Activated CD8-positive, alpha-beta memory T cell treated with anti-CD3 and anti-CD28 coated beads for 1 hour (primary cell): ENCODE measurements at places on chromosomes 12 and 14.

DNA sequence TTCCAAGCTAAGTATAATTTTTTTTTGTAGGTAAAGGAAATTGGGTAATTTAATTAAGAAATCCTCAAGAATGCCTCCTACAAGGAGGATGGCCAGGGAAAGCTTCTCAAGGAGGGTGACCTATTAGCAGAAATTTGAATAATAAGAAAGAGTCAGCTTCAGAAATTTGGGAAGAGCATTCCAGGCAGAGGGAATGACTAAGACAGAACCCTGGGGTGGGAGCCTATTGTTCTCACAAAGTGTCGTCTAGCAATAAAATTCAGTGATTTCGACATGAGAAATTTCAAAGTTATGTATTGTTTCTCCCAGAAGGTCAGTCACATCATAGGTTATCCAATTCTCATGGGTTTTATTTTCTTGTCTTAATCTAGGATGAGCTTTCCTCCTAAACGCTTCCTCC is 1168.4 kb downstream of the AACS start:
- no peak for DNase-seq

- no peak for DNase-seq
Measured at GRCh38 chr12:92496790-92497189, 206.0 kb upstream of the PLEKHG7 start.

- DNase-seq: no peak
Measured at GRCh38 chr14:104215706-104216334, 77.4 kb downstream of the KIF26A start.

DNA sequence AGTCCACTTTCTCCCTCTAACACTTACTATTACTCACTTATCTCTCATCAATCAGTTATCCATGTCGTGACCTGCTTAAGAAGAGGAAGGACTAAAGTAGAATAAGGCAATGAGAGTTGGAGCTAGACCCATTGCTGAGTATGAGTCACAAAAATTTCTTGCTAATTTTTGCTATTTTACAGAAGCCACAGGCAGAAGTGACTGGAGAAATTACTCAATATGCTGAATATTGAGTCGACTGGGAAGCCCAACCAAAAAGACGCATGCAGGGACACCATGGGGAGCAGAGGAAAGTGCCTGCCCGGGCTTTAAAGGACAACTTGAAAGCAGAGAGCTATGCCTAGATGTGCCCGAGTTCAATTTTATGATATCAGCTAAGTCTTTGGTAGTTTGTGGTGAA is 115.4 kb upstream of the FOXG1 start:
- no peak for DNase-seq

GRCh38 chr12:77352946-77353345 is 287.6 kb upstream of the E2F7 start:
- DNase-seq: no peak

- no peak for DNase-seq
Measured at GRCh38 chr12:41907550-41907949, 237.1 kb downstream of the GXYLT1 start.

GRCh38 chr14:79534703-79535353 is 676.5 kb downstream of the DIO2 start:
- DNase-seq: no peak

- DNase-seq: no peak
Measured at GRCh38 chr12:19206493-19207077, 77.1 kb downstream of the PLEKHA5 start.

DNA sequence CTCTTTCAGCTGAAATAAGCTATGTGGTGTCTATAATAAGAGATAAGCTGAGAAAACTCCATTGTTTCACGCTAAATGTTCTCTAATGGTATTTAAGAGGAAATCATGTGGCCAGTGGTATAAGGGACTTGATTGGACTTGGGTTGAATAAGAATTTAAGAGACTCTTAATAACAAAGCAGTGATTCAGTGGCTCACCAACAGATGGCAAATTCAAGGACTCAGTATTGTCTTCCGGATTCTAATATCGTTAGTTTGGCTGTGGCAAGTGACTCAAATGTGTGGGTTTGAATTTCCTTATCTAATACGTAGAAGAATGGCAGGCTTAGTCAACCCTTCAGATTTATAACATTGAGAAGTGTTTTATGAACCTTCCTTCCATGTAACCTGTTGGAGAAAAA is 49.1 kb upstream of the KCNH3 start:
- DNase-seq: no peak

DNA sequence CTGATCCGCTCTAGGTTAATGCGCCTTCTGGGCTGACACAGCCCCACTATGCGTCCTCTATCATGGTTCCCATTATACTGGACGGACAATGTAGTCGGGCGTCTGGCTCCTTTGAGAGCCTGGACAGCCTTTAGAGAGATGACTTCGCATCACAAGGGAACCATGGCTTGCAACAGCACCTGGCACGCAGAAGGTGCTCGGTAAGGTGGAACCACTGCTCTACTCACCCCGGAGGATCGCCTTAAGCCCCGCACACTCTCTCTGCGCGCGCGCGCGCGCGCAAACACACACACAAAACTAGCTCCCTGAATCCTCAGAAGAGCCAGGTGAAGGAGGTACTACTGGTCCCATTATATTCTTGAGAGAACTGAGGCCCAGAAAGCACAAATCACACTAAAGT is 7.1 kb downstream of the MAP3K12 start:
- no peak for DNase-seq

DNA sequence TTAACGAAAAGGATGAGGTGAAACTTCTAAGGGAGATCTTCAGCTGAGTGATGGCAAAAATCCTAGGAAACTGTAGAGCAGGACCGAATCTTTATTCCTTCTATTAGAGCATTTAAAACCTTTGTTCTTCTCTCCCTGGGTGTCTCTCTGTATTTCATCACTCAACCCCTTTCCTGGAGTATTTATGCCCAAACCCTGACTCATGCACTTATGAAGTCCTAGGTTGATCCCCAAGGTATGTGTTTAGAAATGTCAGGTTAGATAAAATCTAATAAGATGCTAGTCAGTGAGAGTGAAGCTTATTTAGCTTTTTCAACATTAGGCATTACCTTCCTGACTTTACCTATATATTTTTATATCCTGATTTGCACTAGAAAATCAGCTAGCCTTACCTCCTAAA is 239.8 kb upstream of the NPAS3 start:
- no peak for DNase-seq

DNA sequence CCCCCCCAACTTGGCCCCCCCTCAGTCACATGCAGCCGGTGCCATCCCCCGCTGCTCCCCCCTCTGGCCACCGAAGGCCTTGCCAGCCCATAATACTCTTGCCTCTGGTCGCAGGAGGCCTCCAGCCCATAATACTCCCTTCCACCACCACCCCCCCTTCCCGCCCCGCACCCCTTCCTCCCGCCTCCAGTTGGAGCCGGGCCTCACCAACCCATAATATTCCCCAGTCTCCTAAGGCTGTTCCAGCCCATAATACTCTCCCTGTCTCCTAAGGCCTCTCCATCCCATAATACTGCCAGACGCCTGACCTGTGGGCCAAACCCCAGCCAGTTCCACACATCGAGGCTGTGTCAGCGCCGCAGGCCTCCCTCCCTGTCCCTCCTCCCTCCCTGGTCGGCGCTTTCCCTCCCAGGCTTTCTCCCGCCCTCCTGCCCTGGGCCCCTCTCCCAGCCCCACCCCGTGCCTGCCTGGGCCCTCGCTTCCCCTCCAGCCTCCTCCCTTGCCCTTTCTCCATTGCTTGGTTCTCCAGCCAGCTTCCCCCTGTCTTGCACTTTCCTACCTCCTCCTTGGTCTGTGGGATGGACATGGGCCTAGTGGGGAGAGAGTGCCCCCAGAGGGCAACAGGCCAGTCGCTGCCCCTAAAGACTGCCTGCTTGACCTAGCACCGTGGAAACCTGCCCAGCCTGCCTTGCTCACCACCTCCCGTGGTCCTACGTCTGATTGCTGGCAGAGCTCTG is 6.8 kb upstream of the CHD4 start:
- DNase-seq: no peak

DNA sequence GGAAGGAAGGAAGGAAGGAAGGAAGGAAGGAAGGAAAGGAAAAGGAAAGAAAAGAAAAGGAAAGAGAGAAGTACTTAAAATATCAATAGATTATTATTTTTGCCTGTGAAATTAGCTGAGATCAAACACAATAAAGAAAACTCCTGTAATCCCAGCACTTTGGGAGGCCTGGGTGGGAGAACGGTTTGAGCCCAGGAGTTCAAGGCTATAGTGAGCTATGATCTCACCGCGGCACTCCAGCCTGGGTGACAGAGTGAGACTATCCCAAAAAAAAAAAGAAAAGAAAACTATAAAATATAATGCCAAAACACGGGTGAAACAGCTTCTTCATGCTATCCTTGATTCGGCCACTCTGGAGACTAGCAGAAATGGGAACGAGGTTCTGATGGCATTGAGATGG is 26.2 kb upstream of the CKAP4 start:
- DNase-seq: no peak

DNA sequence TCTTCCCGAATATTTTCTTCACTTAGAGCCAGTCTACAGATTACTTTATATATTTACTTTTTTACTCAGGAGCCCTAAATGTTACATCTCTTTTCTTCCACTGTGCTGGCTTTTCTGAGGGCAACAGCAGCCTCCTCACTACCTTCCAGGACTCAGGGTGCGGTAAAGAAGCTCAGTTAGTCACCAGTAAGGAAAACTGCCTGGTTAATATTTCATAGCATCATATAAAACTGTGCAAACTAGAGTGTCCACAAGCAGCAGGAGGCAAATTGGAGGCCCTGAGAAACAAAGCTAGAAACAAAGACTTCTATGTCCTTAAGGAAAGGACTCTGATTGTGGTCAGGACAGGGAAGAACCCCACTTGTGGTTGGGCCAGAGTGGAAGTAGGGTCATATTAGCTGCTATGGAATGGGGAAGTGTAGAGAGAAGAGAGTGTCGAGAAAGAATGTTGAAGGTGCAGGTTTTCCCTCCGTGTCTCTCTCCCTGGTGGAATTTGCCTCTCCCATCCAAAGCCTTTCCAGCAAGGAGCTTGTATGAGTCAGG is 220.1 kb downstream of the SLC15A4 start:
- DNase-seq: no peak

DNA sequence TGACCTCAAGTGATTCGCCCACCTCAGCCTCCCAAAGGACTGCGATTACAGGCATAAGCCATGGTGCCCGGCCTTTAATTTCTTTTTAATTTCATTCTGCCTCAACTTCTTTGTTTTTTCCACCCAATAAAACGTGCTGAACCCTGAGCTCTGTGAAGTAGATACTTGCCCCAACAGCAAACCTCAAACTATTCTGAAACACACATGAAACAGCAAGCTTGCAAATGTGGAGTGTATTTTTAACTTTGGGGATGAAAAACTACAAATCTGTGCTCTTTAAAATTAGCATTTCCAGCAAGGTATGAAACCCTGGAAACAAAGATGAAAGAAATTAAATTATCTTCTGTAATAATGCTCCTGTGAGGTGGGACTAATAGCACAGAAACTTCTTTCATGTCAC is 246.6 kb downstream of the ANO6 start:
- no peak for DNase-seq

GRCh38 chr12:77087427-77087826 is 22.1 kb upstream of the E2F7 start:
- no peak for DNase-seq

GRCh38 chr12:92191061-92191460 is 45.4 kb upstream of the BTG1 start:
- no peak for DNase-seq

- no peak for DNase-seq
Measured at GRCh38 chr14:72516936-72517700, 376.8 kb downstream of the DPF3 start.

- DNase-seq: no peak
Measured at GRCh38 chr12:28216016-28216415, 25.8 kb downstream of the CCDC91 start.

DNA sequence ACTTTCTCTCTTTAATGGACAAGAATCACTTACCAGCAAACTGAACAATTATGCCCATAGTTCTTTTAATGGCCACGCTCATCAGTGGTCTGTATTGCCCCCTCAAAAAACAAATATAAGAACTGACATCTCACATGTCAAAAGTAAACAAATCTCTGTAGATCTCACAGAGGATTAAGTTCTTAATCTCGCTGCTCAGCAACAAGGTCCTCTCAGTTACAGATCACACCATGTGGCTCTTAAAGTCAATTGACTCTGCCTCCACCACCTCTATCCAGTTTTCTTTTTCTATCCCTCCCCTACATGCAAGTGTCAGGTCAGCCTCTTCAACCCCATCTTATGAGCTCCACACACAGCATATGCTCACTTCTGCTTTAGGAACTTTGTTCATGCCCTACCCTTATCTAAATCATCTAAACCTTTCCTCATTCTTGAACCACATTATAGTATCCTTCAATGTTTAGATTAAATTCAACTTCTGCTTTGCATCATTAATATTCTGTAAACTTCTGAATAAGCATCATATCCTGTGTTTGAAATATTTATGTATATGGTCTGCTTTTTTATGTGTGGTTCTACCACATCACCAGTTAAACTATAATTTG is 7.2 kb downstream of the ADAM20 start:
- no peak for DNase-seq

DNA sequence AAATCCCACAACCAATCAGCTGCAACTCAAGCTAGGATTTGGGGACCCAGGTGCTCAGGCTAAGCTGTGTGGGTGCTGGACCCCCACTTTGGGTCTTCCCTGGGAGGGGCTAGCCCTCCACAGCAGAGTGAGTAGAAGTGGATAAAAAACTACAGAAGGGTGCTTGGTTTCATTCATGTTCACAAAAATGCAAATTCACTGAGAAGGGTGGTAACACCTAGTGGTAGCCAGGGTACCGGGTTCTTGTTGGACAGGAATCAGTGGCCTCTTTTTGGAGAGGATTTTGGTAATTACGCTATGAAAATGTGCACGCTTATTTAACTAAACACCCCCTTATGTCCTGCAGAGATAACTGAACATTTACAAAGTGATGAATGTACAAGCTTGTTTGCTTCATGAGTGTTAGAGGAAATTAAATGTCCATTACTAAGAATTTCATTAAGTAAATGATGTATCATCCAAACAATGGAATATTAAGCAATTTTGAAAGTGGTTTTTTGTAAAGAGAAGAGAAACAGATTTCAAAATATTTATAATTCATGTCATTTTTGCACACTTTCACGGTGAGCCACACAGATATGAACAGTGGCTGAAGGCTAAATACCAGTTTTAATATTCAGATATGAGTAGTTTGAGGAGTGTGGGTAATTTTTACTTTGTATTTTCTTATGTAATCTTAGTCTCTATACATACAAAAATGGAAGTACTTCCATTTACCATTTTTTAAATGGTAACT is 78.3 kb downstream of the DDX51 start:
- no peak for DNase-seq

GRCh38 chr14:95516554-95517181 is at the start of gene SYNE3:
Gene SYNE3 (minus strand): TSS chr14:95516650. CDS start chr14:95475821, 40,829 bp downstream.
- no peak for DNase-seq

DNA sequence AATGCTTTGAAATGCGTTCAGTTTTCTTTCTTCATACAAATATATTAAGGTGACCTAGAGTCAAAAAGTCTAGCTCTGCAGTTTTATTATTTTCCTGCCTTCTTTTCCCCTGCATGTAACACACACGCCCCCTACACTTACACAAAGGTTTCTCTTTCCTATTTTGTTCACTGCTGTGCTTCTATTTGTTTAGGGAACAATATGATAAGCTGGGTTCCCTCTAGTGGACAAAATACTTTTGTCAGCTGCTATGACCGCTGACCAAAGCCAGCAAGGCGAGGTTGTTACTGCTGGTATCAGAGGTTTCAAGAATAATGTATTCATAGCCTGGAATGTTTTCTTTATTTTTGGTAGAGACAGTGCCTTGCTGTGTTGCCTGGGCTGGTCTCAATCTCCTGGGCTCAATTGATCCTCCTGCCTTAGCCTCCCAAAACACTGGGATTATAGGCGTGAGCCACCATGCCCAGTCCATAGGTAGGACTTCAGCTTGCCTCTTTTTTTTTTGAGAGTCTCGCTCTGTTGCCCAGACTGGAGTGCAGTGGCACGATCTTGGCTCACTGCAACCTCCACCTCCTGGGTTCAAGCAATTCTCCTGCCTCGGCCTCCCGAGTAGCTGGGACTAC is 33.4 kb downstream of the FNTB start:
- no peak for DNase-seq
